ENCODE measurements at places on chromosomes 16 and 17.

GRCh38 chr17:33210285-33210684, 82.8 kb downstream of the ASIC2 start:
- DNase-seq: no peak

- peak; percentile 63 for DNase-seq
Observed at GRCh38 chr17:42659079-42659931, at the start of gene TUBG2. Gene TUBG2, plus strand, starts transcription at chr17:42659284. Its CDS starts 220 bp downstream, at chr17:42659504.

GRCh38 chr17:61331886-61332285, 67.8 kb upstream of the TBX2 start:
- no peak for DNase-seq

DNA sequence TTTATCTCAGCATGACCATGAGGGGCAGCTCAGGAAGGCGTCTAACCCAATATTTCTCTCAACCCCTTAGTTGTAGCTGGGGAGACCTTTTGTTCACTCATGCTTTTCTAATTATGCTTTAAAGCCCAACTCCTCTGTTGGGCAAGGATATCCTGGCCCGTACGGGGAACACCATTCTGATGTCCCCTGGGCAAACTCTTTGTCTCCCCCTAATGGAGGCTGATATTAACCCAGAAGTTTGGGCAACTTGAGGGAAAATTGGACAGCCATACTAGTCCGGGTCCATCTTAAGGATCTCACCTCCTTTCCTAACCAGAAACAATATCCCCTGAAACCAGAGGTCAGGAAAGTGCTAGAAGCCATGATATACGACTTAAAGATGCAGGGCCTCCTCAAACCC, 143.7 kb upstream of the COX10 start:
- no peak for DNase-seq

DNA sequence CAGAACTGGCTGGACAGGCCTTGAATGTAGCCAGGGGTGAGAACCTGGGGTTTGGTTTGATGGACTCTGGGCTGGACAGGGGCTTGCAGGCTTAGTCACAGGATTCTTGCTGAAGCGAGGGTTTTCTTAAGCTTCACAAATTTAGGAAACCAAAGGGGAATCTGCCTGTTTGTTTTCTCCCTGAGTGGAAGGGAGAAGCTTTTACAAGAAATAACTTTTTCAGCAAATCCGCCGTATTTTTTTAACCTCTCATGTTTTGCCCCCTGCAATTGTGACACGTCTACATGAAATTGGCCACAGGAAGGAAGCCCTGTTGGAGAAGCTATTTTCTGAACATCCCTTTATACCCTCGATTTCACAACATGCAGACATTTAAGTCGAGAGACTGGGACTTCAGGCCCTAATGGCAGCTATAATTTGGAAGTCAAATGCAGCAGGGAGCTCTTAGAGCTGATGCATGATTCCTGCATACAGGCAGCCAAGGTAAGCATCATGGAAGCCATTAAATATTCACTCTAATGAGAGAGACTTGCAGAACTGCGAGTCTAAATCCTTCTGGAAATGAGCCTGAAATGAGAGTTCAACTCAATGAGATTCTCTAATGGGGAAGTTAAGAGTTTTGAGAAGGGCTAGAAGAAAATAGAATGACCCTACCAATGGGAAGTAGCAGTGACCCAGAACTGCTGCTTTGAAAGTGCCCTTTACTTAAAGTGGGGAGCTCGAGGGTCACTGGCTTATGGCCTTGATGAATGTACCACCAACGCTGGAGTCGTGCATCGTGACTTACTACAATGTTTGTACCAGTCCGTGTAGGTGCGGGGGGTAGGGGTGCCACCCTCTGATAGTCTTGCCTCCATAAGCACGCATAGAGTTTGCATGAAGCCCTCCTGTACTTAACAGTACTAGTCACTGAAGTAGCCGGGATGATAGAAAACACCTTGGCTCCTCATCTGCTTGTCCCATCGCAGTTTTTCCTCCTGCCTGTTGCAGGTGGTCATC, 45.1 kb upstream of the IRF8 start:
- no peak for DNase-seq

DNA sequence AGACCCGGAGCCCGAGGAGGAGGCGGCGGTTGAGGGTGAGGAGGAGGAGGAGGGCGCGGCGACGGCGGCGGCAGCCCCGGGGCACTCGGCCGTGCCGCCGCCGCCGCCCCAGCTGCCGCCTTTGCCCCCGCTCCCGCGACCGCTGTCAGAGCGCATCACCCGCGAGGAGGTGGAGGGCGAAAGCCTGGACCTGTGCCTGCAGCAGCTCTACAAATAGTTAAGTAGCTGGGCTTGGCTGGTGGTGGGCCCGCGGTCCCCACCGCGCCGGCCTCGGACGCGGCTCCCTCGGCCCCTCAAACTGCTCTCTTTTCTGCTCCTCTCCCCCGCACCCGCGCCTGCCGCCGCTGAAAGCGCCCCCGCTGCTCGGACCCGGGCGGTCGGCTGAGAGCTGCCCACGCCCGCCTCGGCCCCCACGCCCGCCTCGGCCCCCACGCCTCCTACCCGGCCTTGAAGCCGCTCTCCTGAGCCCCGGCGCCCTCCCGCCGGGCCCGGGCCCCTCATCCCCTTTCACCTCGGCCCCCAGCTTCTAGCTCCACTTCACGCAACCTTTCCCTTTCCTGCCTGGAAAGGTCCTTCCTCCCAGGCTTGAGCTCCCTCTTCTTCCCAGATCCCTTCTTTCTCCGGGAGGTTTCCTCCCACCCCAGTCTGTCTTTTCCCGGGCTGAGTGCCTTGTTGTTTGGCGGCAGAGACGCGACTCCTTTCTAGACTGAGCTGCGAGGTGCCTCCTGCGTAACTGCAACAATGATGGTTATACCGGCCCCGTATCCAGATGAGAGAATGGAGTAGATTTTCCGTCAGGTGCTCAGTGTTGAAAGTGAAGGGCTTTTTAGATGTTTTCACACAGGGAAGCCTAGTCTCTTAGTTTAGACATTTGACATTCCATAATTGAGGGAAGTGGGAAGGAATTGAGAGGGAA, 850 bp downstream of the PPM1E start:
- no peak for DNase-seq

DNA sequence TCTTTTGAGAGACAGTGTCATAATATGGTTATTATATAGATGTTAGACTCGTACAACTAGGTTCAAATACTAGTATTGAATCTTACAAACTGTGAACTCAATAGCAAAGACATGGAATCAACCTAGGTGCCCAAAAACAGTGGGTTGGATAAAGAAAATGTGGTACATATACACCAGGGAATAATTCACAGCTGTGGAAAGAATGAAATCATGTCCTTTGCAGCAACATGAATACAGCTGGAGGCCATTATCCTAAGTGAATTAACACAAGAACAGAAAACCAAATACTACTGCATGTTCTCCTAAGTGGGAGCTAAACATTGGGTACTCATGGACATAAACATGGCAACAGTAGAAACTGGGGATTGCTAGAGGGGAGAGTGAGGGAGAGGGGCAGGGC, 8.1 kb downstream of the PHKB start:
- no peak for DNase-seq

GRCh38 chr17:69516911-69517310, 102.4 kb downstream of the MAP2K6 start:
- DNase-seq: no peak

DNA sequence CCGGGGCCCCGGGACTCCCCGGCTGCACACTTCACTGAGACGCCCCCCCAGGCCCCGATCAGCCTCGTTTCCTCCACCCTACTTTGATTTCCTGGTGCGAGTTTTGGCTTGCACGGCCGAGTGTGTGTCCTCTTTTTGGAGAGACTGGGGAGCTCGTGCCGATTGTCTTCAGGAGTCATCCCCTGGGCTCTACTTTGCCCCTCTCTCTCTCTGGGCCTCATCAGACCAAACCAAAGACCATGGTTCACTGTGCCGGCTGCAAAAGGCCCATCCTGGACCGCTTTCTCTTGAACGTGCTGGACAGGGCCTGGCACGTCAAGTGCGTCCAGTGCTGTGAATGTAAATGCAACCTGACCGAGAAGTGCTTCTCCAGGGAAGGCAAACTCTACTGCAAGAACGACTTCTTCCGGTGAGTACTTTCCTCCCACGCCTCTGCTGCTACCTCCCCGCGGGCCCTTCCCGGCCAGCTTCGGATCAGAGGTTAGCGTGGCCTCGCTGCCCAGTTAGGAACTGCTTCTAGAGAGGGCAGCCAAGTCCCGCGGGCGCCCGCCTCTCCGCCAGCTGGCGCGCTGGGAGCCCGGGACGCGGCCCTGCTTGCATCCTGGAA, 787 bp downstream of the LHX1 start:
- DNase-seq: no peak

DNA sequence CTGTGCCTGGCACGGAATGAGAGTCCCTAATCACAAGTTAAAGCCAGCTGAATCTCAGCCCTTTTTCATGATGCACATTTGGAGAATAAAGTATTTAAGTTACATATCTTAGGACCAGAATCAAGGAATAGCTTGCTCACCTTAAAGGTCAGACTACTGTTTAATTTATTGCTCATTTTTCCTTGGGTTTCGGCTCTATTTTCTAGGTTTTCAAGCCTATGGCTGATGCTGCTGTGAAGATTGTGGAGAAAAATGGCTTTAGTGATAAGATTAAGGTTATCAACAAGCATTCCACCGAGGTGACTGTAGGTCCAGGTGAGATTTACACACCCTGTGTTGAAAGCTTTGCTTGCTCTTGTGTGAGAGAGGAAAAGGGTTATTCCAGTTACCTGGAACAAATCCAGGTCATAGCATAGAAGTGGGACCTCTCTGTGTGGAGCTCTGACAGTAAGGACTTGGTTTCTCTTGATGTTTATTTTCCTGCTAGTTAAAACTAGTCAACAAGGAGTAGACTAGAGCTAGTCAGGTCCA, 18.1 kb downstream of the PRMT7 start:
- DNase-seq: no peak

DNA sequence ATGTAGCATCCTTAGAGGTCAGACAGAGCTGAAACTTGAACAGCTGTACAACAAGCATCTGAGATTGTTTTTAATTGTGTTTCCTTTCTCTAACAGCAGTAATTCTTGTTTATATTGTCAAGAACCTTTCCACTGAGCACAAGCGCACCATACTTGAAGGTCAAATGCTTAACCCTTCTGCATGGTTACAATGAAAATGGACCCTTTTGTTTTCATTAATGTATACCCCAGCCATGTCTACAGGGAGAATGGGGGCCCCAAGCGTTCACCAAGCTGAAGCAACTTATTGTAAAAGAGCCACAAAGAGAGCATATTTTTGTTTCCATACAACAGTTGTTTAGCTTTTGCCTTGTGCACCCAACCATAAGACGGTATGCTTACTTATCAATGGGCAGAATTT, 210.8 kb downstream of the FTO start:
- no peak for DNase-seq

DNA sequence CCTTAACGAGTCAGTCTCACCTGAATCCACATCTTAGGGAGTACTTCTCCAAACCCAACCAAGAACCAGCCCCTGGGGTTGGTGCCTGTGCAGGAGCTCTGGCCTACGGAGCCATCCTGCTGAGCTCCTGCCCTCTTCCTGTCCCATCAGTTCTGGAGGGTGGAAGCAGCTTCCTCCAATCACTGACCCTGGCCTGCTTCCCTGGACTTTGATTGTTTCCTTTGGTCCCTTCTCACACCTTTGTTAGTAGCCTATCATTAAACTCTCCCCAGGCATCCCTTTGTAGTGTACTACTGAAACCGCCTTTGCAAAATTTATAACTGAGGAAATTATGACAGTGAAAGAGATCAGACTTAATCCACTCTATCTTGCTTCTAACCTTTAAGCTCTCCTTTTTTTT, 21.1 kb upstream of the C16orf87 start:
- DNase-seq: no peak

DNA sequence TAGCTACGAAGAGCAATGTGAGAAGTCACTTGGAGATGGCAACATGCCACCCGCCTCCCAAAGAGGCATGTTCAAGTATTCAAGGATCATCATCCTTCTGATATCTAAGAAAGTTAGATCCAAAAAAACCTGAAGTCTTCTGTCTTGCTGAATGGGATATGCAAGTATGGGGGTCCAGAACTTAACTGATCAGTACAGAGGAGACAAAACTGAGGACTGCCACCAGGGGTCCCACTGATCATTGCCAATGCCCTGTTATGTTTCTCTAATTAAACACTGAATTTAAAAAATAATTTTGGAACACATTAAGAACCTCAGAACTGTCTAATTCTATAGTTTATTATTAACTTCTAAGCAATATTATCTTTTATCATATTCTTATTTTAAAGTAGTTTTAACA, 99.7 kb downstream of the CDH8 start:
- no peak for DNase-seq

GRCh38 chr16:87642491-87642890, 40.2 kb downstream of the JPH3 start:
- DNase-seq: no peak

- DNase-seq: no peak
Observed at GRCh38 chr17:22454070-22454999, 762.0 kb downstream of the KCNJ18 start.

GRCh38 chr17:59513934-59514841, 51.2 kb upstream of the DHX40 start:
- DNase-seq: no peak

DNA sequence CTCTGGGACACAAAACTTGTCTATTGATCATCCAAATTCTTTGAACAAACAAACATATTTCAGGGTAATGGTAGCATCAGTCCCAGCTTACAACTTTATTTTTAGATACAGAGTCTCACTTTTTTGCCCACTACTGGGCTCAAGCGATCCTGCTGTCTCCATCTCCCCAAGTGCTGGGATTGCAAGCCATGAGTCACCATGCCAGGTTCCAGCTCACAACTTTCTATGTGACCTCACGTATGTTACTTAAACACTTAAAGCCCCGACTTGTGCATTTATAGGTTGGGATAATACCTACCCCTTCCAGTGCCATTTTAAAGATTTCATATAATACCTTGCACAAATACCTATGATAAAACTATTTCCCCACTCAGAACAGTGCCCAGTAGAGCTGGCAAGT, 42.0 kb upstream of the KSR1 start:
- DNase-seq: no peak

DNA sequence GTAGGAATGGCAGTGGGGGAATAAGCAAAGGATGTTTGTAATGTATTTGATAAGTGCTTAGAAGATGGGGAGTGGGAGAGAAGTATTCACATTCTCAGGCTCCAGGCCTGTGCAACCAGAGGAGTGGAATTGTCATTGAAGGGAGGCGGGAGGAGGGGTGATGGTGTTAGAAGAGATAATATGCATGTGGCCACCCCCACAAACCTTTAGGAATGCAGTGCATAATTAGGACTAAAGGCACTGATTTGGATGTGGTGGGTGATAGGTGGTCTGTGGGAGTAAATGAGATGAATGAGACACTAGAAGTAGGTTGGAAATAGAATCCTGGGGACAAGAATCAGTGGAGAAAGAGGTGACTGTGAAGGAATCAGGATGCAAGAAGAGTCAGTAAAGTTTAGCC, 27.1 kb downstream of the UTP18 start:
- no peak for DNase-seq

- DNase-seq: no peak
Observed at GRCh38 chr16:10683170-10683569, 11.6 kb downstream of the TEKT5 start.

DNA sequence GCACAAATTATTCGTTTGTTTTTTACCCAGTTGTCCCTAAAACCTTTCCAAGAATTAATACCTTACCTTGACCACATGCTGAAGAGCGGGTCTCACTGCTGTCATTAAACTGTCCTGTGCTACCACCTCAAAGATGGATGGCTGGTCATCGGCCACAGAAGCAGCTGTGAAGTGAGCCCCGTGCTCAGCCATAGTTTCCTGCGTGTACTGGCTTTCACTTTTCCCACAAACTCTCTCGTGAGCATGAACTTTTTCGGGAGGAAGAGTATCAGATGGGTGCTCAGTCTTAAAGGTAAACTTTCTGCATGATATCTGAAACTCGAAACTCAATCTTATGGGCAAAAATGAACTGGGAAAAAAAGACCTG, 558 bp downstream of the PEX12 start:
- no peak for DNase-seq
